ENCODE measurements at places on chromosomes 3 and 15. TPM values are rescaled to one million over a fixed set of nuclear protein-coding genes. Genes with fewer than 3 reads are reported as not detected.

DNA sequence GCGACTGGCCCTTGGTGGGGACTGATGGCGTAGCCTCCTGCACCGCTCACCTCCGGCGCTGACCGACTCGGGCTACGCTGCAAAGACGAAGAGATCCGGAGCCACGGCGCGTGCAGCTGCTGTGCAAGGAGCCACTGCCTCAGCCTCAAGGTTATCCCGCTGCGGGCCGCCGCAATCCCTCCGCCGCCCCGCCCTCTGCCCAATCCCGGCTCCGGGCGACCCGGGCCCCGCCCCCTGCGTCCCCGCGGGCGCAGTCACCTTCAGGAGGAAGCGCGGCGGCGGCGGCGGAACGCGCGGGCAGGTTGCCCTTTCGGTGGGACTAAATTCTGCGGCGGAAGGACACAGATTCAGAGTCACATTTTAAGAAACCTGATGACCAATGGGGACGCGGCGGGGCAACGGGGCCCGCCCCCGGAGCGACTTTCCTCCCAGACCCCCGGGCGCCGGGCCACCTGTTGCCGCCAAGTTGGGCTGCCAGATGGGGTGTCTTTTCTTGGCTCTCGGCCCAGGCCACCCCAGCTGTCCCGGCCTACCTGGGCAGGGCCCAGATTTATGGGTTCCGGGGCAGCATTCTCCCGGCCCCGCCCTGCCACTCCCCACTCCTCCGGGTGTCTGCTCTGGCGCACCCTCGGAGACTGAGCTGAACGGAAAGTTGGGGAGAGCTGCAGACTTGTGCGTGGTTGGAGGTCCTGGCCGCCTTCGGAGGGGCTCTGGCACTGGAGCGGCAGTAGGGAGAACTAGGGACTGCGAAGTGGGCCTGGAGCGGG is at the start of gene PKM:
TSS of gene PKM (minus strand) at position 125 of the 767 bp plus-strand sequence. CDS start 12,093 bp downstream, outside the sequence.
- H3K27ac ChIP-seq: peak within 1 kb of the TSS; percentile 98
- H3K27me3 ChIP-seq: no peaks in the 10 kb centered on the region
- peaks cover 22% of the 10 kb centered on the region for H3K36me3 ChIP-seq
- peak; percentile 100 for DNase-seq
- peak within 1 kb of the TSS; percentile 96 for H3K4me3 ChIP-seq

DENND6A gene
- total RNA-seq: 19.8 TPM

PAK6 gene
- not detected for total RNA-seq

DNA sequence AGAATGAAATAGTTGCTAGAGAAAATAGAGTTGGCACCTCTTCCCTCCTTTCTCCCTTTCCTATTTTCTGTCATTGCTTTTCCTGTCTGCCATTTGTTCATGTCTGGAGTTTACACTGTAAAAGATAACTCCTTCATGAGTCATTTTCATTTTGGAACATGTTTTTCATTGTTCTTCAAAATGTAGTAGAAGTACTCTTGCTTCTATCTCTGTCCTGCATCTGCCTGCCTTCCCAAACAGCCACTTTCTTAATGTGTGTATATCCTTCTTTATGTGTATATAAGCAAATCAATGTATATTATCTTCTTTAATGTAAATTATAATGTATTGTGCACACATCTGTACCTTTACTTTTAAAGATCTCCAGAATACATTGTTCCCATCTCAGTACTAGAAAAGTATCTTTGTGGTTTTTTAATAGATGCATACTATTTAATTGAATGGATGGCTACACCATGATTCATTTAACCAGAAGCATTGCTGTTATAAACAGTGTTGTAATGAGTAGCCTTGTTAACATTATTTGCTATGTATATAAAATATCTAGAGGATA is 41.1 kb downstream of the TSC22D2 start:
- peaks cover 49% of the 10 kb centered on the region for H3K36me3 ChIP-seq
- no peak for DNase-seq
- no peak overlapping the region for H3K27ac ChIP-seq
- no peaks in the 10 kb centered on the region for H3K27me3 ChIP-seq

- no peak for DNase-seq
- no peaks in the 10 kb centered on the region for H3K27me3 ChIP-seq
- H3K27ac ChIP-seq: no peak overlapping the region
These were observed 186.6 kb downstream of the UBE2E2 start for GRCh38 chr3:23389686-23390085.

GRCh38 chr3:109072194-109072593 is 45.7 kb downstream of the MORC1 start:
- DNase-seq: no peak
- H3K27ac ChIP-seq: no peak overlapping the region
- H3K36me3 ChIP-seq: no peaks in the 10 kb centered on the region
- no peak overlapping the region for H3K4me3 ChIP-seq
- H3K27me3 ChIP-seq: no peaks in the 10 kb centered on the region

All from SJCRH30 (cell line).